NCI-H2029 treated with DMSO at 0.1 percent for 48 hours (cell line): ENCODE measurements at places on chromosomes 4 and X.
A peak's percentile ranks its signal among the peaks of the same experiment; 100 is the strongest.

- peak; percentile 62 for DNase-seq
Observed at GRCh38 chr4:86895692-86896488, 3.7 kb upstream of the C4orf36 start.

- peak; percentile 60 for DNase-seq
Observed at GRCh38 chr4:4333265-4333706, 43.2 kb downstream of the ZBTB49 start.

- DNase-seq, result peak; percentile 81
Observed at GRCh38 chr4:176065435-176066291, at the start of gene WDR17. Gene WDR17, plus strand, starts transcription at chr4:176065841. Its CDS starts 45,740 bp downstream, at chr4:176111581.

GRCh38 chrX:107537815-107538214, 88.4 kb downstream of the FRMPD3 start:
- DNase-seq, result no peak

- no peak for DNase-seq
Observed at GRCh38 chr4:117466388-117466787, 381.0 kb upstream of the TRAM1L1 start.

DNA sequence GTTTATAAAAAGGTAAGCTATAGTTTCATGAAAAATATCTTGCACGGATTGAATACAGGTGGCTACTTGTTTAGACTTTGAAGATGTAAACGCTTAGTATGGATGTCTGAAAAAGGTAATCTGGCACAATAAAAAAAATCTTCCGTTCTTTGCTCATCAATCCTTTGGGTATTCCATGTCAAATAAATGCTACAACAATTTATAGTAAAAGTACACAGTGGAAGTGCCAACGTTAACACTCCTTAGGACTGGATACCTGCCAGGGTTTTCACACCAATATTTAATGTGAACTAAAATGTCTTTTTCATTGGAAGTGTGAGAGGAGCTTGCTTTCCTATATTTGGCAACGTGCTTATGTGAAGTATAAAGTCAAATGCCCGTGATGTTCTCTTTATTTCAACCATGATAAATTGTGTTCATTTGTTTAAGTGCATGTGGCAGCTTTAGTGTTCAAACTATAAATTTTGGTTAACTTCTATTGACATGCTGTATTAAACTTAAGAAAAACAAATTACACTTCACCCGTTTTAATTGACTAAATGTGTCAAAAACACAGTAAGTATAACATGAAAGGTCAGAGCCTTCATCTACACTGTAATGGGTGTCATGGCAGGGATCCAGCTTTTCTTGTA, 121.7 kb upstream of the HAND2 start:
- no peak for DNase-seq
